ENCODE measurements at places on chromosomes 2 and 18.

GRCh38 chr2:71613953-71614925, 160.9 kb downstream of the DYSF start:
- peak; percentile 14 for DNase-seq

DNA sequence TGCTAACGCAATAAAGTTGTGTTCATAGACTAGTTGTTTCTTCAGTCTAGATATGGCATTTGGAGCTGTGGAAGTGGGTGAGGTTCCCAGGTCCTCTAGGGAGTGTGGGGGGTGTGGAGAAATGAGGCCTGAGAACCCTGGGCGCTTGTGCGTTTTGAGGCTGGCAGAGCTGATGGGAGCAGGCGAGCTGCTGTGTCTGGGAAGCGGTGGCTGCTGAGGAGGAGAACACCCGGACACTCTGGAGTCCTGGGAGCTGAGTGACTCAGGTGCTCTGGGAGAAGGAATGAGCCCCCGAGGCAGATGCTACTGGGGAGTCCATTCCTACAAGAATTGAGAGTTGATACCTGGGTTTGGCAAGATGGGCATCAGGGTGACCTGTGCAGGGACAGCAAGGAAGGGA, 67.5 kb downstream of the LPIN1 start:
- no peak for DNase-seq

DNA sequence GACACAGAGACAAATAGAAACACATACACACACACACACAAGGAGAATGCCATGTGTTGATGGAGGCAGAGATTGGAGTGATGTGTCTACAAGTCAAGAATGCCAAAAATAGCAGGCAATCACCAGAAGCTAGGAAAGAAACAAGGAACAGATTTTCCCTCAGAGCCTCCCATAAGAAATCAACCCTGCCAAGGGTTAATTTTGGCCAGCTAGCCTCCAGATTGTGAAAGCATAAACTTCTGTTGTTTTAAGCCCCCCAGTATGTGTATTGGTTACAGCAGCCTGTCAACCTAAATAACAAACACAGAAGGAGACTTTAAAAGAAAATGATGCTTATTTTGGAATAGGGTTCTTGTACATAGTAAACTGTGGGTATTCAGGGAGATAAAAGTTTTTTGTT, 5.6 kb upstream of the STK39 start:
- DNase-seq: no peak

DNA sequence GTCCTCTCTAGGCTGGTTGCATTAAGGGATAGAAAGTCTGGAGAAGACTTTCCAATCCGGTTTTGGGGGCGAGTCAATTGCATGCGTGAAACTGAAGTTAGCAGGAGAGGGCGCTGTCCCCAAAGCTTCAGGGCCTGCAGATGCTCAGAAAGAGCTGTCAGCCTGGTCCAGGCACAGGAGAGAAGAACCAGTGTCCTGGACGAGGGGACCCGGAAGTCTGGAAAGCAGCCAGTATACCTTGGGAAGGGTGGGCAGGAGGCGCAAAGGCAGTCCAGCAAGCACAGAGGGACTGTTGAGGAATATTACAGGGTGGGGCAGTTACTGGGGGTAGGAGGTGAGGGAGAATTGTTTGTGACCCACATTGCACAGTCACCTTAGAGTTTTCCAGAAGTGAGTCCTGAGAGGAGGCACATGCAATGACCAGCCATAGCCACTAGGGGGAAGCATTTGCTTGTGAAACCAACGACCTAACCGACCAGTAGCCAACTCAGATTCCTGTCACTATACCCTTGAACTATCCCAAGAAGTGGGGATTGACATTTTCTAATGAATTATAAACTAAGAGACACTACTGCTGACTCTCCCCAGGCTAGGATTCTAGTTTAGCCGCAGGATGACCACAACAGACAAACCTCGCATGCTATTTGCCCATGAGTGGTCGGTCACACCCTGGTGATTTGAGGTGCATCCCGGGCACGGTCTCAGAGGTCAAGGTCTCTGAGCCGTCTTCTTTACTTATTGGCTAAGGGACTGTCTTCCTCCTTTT, 172.8 kb downstream of the RDH14 start:
- DNase-seq: peak; percentile 88

- DNase-seq: no peak
These were observed 65.2 kb upstream of the MAL start for GRCh38 chr2:94960266-94960665.

- DNase-seq: no peak
These were observed 992.2 kb upstream of the ACVR2A start for GRCh38 chr2:146852661-146853060.

GRCh38 chr2:29662861-29663260, 258.5 kb downstream of the ALK start:
- DNase-seq: no peak

Data from femur (tissue), 1 donor.